ENCODE measurements at places on chromosomes 4 and X.

- no peak for DNase-seq
Measured at GRCh38 chr4:171846232-171846631, 33.0 kb downstream of the GALNTL6 start.

GRCh38 chr4:8162625-8163024 lies 4.0 kb upstream of the ABLIM2 start:
- DNase-seq = no peak

- DNase-seq = no peak
Measured at GRCh38 chrX:69028006-69028760, 137.1 kb downstream of the PJA1 start.

- DNase-seq = no peak
Measured at GRCh38 chr4:6693231-6694176, at the start of gene S100P. TSS of gene S100P (plus strand) at chr4:6693878. CDS start at chr4:6693933, 55 bp downstream.

DNA sequence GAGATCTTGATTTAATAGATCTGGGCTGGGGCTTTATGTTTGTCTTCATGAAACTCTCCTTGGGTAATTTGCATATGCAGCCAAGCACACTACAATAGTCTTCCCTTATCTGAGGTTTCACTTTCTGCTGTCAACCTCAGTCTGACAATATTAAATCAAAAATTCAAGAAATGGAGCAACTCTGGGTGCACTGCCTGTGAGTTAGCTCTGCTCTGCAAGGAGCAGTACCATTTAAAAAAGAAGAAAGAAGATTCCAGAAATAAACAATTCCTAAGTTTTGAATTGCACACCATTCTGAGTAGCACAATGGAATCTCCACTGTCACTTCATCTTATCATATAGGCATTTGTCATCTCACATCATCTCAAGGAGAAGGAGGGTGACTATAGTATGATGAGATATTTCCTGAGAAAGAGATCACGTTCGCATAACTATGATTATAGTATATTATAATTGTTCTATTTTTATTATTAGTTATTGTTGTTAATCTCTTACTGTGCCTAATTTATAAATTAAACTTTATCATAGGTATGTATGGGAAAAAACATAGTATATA lies 9.4 kb downstream of the FNIP2 start:
- DNase-seq = no peak

GRCh38 chr4:153887217-153887616 lies 98.3 kb upstream of the SFRP2 start:
- no peak for DNase-seq

- peak; percentile 3 for DNase-seq
Measured at GRCh38 chrX:41561045-41561444, 113.9 kb downstream of the NYX start.

DNA sequence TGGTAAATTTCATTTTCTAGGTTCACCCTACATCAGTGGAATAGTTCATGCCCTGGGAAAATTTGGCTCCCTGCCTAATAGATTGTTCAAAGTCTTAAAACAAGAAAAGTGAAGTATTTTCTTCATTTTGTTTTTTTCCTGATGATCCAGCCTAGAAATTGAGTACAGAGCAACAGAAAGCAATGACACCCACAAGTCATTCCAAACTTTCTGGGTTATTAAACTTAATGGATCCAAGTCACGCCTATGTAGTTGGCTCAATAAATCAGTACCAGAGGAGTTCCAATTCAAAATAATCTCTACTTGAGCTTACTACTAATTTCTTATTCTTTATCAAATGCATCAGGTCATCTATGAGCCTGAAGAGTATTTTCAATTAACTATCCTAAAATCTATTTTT lies 937.6 kb upstream of the SLIT2 start:
- no peak for DNase-seq

- no peak for DNase-seq
Measured at GRCh38 chr4:42302348-42302747, 94.9 kb upstream of the SHISA3 start.

DNA sequence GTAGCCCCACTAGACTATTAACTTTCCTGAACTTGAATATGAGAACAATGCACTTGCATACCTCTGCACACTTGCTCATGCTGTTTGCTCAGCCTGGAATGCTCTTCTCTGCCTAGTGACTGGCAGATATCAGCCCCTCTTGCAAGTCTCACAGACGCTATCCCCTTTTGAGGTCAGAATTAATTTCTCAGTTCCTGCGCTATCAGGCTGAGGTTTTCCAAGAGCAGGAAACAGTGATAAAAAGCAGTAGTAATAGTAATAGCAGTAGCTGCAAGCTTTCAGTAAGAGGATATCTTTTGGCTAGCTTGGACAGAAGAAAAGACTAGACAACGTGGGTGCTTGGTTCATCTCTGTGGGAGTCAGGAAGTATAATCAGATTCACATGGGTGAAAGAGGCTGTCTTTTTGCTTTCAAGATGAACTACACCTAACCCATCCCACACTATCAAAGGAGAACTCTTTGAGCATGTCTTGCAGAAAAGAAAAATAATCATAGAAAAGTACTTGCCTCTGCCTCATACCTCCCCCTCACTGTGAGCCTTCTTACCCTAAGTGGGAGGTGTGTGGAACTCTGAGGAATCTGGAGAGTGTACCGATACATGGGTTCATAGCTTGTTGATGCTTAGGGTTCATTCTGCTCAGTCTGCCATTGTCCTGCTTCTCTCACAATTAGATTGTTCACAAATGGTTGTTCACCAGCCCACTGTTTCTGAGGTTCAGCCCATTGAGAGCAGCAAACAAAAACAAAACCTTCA lies 11.3 kb upstream of the DRP2 start:
- no peak for DNase-seq

DNA sequence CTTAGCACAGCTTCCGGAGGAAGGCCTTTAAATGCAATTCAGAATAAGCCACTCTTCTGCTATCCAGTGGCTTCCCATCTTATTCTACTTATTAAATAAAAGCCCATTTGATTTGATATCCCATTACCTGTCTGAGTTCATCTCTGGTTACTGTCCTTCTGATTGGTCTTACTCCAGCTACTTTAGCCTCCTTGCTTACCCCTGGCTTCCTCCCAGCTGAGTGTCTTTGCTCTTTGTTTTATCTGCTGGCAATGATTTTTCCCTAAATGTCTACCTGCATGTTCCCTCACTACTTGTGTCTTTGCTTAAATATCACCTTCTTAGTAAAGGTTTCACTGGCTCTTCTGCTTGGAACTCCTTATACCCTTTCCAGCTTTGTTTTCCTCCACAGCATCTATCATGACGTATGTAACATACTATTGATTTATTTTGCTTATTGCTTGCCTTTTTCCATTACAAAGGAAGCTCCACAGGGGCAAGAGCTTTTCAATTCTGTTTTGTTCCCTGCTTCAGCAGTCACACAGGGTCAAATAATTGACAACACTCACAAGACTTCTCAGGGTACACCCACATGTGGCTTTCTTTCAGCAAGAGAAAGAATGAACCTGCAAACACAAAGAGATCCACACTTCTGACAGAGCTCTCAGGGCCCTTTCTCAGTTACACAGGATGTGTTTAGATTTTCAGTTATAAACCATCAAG lies 63.8 kb downstream of the TBC1D19 start:
- no peak for DNase-seq

- no peak for DNase-seq
Measured at GRCh38 chrX:44570522-44570921, 27.9 kb upstream of the FUNDC1 start.

DNA sequence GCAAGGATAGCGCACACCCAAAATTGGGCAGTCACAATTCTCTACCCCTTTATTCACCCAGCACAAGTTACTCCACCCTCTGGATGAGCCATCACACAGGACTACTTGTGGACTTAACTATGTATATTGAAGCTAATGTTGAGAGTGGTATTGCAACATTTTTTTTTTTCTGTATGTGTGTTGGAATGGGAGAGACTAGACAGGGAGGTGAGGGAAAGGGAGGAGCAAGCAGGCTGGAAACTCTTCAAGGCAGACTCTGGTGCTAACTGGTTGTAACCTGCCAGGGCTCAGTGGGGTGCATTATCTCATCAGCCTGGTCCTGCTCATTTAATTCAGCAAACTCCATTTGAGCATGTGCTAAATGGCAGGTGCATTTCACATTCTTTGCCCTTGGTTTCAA lies 18.4 kb upstream of the CWH43 start:
- no peak for DNase-seq

DNA sequence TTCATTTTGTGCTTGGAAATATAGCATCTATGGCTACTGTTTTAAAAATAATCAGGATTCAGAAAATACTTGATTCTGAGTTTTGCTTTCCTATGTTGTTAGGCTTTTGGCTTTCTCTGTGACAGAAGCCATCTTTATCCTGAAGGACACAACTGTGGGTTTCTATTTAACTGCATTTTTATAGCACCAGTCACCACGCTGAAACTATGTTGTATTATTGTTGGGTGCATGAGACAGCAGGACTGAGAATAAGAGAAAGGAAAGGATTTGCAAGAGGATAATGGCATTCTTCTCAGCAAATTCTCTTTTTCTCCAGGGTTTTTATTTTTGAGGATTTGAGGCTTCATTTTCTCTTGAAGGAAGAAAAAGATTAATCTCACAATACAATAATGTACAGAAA lies 10.1 kb upstream of the NEUROG2 start:
- DNase-seq = no peak
